NCI-H774 (cell line): ENCODE measurements at places on chromosomes 5 and 9.

- DNase-seq = no peak
These were observed 155.3 kb downstream of the GADD45G start for GRCh38 chr9:89760123-89760522.

- DNase-seq = no peak
These were observed 1707.2 kb upstream of the ACO1 start for GRCh38 chr9:30677221-30677620.

DNA sequence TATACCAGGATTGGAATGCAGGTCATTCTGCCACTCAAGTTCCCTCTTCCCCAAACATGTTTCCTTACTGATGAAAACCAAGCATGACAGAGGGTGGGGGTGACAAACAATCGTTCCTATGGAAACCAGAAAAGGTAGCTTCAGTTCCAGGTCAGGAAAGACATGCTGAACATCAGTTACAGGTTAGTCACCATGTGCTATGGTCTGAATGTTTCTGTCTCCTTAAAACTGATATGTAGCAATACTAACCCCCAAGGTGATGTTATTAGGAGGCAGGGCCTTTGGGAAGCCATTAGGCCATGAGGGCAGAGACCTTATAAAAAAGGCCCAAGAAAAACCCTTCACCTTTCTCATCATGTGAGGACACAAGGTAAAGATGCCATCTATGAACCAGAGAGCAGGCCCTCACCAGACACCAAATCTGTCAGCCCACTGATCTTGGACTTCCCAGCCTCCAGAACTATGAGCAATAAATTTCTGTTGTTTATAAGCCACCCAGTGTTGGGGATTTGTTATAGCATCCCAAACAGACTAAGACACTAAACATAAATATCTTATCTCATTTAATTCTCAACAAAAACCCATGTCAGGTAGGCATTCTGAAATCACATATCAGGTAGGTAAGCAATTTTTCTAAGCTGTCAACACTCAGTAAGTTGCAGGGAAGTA is 15.7 kb upstream of the SH3RF2 start:
- DNase-seq = no peak

DNA sequence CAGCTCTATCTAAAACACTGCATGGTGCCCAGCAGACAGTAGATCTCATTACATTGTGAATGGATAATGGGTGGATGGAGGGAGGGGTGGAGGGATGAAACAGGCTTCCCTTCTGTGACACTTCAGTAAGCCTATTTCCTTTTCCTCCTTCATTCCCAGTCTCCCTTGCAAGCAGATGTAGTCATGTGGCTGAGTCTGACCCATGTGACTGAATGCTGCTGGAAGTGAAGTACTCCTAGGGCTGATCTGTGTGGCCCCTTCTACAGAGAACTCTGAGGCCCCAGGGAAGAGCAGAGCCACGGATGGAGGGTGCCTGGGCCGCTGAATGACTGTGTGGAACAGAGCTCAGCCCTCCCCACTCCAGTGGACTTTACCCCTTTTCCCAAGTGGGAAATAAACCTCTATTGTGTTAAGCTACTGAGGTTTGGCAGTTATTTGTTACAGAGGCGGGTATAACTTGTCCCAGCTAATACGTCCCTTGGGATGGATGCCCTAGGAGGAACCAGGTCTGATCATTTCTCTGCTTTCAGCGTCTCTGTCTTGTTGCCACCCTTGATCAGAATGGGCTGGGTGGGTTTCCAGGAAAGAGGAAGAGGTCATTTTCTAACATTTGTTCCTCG is 176.1 kb upstream of the MVB12B start:
- peak; percentile 44 for DNase-seq

- DNase-seq = no peak
These were observed 42.0 kb downstream of the FBXO38 start for GRCh38 chr5:148425808-148426207.

DNA sequence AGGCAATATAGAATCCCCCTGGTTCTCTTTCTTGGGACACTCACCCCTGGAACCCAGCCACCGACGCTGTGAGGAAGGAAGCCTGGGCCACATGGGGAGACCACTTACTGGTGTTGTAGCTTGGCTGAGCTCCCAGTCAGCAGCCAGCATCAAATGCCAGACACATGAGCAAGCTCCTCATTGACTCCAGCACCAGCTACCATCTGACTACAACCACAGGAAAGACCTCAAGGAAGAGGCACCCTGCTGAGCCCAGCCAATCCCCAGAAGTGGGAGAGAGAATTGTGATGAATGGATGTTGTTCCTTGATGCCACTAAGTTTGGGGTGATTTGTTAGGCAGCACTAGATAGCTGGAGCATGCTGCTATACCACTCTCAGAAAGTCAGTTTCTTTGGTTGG is 36.0 kb downstream of the BNIP1 start:
- no peak for DNase-seq

GRCh38 chr9:2936221-2936620 is 92.3 kb upstream of the PUM3 start:
- DNase-seq = no peak

- no peak for DNase-seq
These were observed 3.4 kb downstream of the DOLK start for GRCh38 chr9:128943832-128944620.

DNA sequence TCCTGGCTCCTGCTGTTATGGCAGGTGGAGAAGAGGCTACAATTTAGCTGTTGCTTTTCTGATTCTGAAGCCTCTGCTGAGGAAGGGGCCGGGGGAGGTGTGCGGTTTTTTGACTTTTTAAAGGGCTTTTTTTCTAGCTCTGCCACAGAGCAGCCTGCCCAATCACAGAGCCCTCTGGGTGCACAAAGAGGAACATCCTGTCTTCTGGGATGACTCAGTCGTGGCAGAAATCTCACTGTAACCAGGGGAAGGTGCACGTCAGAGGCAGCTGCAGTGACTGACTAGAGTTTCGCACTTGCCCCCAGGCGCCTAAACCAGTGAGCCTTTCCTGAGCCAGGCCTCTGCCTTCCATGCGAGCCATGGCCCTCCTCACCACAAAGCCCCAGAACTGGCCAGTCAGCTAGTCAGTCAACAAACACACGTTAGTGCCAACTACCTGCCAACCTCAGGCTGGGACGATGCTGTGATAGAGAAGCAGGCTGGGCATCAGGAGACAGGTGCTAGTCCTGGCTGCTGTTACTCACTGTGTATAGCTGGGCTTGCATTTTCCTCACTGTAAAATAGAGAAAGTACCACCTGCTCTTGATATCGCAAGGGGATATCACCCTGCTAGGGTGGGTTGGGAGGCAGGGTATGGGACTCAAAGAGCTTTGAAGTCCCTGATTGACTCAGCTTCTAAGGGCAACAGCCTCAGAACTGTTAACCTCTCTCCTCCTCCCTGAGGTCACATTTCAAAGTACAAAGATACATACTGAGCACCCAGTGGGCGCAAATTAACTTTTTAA is 2.2 kb downstream of the AKNA start:
- no peak for DNase-seq

GRCh38 chr5:53545744-53546143 is 14.7 kb upstream of the NDUFS4 start:
- no peak for DNase-seq

DNA sequence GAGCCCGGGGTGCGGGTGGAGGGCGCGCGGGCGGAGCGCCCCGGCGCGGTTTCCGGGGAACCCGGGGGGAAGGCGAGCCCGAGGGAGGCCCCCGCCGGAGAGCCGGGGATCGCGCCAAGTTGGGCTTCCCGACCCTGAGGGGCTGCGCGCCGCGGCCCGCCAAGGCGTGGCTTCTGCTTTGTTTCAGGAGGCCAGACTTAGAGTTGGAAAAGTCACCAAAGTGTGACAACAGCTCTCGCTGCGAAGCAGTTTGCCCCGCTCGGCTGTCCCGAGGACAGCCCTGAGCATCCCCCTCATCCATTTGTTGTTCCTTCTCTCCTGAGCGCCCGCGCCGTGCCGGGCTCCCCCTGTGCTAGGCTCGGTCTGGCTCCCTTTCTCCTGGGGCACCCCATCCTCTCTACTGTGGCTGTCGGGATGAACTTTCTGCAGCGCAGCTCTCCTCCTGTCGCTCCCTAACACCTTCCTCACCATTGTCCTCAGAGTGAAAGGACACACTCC is 410 bp downstream of the GLIPR2 start:
- no peak for DNase-seq

GRCh38 chr5:115402822-115403577 is 106.5 kb upstream of the CCDC112 start:
- DNase-seq = no peak

- DNase-seq = no peak
These were observed 358.0 kb downstream of the TAF11L14 start for GRCh38 chr5:17992291-17992690.

DNA sequence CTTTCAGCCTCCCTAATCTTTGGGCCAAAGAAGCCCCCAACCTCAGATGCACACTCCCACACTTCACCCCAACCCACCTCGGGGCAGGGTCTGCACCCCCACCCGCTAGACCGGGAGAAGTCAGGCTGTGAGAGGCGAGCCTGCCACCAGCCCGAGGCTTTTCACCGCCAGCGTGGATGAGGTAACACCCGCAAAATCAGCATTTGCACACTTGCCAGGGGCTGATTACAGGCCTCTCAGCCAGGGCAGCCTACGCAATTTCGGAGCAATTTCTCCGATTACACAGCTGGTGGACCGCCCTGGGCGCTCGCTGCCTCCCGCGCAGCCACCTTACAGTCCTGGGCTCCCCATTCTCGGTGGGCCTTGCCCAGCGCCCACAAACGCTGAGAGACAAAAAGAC is 68.5 kb downstream of the FOXD1 start:
- DNase-seq = no peak

GRCh38 chr9:131523451-131524435 is 7.3 kb downstream of the UCK1 start:
- DNase-seq = no peak

GRCh38 chr9:126615245-126615790 is 1.6 kb downstream of the LMX1B start:
- peak; percentile 59 for DNase-seq

DNA sequence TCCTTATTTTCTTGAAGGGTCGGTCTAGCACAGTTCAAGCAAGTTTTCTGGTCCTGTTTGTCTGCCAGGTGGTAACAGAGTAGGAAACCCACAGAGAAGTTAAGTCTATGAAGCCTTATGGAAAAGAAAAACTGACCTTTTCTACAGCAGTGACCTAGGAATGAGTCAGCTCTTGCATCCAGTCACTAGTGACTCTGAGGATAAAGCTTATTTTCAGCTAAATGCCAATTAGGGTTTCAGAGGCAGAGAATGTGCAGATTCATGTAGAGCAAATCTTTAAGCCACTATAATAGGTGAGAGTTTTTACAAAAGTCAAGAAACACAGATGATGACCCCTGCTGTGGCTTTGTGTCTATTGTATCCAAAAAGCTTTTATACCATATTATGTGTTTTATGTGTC is 100.7 kb downstream of the CWC27 start:
- no peak for DNase-seq

DNA sequence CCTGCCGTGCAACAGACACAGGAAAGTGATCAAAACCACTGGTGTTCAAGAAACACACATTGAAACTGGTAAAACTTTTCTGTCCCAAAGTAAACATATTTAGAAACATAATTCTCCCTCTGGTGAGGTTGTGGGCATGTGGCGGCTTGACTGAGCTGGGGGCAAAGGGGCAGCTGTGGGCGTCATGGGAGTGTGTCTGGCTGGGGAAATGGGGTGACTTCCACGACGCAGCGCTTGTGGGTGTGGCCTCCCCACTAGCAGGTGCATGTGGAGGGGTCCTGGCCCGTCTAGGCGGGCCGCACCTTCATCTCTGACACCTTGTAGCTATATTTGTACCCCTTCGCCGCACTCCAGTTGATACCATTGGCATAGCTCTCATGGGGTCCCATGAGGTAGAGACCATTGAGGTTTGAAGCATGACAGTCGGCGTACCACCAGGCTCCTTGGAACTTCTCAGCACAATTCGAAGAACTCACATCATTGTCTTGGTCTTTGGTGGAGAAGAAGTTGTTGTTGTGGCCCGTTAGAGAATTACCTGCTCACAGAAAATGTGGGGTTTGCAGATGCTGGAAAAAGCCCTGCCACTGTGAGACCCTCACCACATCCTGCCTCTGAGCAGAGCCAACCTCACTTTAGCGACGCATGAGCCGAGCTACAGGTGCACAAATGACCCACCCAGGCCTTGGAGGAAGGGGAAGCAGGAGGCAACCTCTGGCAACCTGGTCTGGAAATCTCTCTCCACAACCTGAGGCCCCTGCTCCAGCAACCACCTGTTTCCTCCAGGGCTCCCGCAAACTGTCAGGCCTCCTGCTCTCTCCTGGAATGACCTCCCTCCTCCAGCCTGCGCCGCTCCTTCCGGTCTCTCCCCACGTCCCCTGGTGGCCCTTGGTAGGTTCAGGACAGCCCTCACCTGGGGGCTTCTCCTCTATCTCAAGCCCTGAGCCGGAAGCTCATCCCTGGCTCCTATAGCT is 7.9 kb downstream of the FCN1 start:
- no peak for DNase-seq

DNA sequence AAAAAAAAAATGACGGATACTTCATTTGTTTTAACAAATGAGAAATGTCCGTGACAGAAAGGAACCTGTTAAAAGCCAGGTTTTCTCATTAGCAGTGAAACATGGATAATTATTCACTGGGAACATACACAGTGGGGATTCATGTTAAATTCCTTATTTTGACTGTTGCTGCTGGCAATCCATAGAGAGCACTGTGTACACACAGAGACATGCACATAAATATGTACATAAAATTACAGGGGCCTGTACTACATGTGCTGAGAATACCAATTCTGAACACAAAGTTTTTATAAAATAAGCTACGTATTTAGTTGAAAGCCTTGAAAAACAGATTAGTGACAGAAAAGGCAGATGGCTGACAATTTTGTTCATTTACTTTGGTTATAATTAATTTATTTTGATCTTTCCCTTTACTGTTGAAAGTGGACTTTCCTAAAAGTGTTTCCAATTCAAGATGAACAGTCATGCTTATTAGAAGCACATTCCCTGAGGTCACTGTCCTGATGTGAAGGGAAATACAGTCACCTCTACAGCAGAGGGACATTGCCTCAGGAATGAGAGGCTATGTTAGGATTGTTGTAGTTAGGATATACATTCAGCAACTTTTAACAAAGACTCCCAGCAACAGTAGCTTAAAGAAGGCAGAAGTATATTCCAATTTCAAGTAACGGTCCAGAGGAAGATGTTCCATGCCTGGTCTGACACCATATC is 166.7 kb downstream of the SAXO1 start:
- no peak for DNase-seq

GRCh38 chr9:121819428-121820231 is 168.2 kb downstream of the DAB2IP start:
- DNase-seq = no peak

- no peak for DNase-seq
These were observed 53.9 kb downstream of the FXN start for GRCh38 chr9:69089491-69089890.

- no peak for DNase-seq
These were observed 280.4 kb upstream of the PTGER4 start for GRCh38 chr5:40399349-40399748.

GRCh38 chr9:119240546-119240945 is 128.7 kb downstream of the BRINP1 start:
- no peak for DNase-seq
